T-helper 9 cell (primary cell): ENCODE measurements at places on chromosomes 2 and 18.

DNA sequence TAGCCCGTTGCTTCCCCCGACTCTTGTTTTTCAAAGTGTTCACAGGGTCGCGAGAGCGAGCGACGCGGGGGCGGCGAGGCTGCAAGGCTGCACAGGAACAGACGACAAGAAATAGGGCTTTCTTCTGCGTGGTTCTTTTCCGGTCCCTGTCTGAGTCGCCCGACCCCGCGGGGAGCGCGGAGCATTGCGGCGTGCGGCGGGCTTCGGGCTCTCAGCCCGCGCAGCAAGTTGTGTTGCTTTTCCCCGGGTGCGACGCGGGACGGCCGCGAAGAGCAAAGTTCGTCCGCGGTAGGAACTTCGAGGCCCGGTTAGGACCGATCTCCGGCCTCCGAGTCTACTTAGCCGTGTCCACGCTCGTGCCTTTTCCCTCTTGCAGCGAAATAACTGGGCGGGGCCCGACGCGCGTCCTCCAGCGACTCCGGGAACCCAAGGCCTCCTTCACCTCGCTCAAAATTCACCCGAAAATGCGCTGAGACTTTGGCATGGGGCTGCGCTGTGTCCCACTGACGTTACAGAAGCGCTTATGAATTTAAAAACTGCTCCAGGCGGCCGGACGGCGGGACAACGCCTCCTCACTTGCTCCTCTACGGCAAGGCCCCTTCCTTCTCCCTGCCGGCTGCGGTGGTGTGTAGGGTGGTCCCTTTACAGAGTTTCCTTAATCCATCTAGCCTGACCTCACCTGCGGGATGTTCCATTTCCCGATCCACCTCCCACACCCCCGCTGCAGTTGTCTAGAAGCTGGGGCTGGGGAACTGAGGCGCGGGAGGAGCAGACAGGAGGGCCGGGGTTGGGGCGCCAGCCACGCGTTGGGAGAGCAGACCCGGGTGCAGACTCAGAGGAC is 1.5 kb upstream of the BCL2L11 start:
- peak; percentile 22 for DNase-seq

GRCh38 chr2:165390875-165391274 is 78.6 kb upstream of the CSRNP3 start:
- DNase-seq, result no peak

GRCh38 chr2:71006323-71006722 is 11.7 kb upstream of the TEX261 start:
- no peak for DNase-seq

DNA sequence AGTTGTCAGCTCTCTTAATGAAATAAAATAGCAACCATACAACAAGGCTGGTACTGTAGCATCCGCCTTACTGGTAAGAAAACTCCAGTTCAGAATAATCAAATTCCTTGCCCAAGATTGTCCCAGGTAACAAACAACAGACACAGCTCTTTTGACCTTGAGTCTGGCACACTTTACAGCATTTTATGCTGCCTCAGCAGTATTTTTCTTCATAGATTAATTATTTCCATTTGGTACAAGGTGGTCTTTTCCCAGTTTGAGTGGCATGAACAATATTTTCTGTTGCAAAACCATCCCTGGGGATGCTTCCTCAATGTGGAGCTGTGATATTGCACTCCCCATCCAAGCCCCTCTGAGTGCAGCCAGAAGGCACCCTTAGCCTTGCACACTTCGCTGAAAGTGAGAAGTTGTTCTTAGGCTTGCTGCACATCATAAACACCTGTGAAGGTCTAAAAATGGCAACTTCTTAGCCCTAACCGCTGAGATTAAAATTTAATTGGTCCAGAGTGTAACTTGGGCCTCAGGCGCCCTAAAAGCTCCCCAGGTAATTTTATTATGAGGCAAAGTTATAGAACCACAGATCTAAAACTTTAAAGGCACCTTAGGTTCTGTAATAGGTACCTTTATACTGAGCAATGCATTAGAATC is 523.3 kb downstream of the CMPK2 start:
- DNase-seq, result no peak

DNA sequence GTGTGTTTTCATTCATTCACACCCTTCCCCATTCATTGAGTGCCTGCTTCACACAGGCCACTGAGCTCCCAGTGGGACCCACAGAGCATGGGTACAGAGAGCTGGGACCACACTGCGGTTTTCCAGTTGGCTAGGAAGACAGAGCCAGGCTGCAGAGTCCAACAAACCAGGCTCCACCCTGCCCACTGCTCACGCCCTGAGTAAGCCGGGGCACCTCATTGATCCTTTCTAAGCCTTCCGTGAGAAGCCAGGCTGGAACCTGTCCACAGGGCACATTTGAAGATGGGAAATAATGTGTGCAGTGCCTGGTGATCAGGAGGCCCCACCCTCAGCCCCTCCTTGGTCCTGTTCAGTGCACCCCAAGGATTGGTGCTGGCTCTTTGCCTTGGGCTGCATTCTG is 13.5 kb downstream of the KCNIP3 start:
- no peak for DNase-seq

DNA sequence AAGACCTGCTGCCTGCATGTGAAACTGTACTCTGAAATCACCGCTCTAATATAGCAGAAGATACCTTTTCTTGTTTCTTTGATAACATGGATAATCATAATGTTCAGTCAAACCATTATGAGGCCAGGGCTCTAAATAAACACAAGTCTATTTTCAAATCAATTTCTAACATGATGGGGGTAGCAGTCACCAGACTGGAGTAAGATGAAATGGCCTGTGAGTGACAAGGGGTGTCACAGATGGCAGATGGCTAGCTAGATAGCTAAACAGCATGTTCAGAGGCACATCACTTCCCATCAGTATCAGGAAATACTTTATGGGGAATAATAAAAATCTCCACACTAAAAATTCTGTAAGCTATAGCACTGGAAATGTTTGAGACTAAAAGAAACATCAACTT is 14.0 kb downstream of the MBD2 start:
- no peak for DNase-seq

- DNase-seq, result no peak
Measured at GRCh38 chr2:170341684-170342623, 164.0 kb downstream of the MYO3B start.

DNA sequence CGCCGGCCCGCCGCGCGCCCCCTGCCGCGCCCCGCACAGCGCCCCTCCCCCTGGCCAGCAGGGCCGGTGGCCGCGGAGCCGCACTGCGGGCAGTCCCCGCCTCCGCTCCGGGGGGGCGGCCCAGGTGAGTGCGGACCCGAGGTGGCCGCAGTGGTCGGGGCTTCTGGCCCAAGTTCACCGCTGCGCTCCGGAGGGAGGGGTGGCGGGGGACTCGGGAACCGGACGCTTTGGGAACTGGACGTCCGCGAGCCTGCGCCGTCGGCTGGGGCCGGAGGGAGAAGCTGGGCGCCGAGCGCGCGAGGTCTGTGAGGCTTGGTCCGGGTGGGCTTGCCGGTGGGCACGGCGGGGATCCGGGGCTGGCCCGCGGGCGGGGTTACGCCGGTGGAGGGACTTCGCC is 591 bp upstream of the LDLRAD4 start:
- no peak for DNase-seq

GRCh38 chr2:9739531-9739964 is 103.7 kb upstream of the TAF1B start:
- DNase-seq, result peak; percentile 37

GRCh38 chr2:19900931-19901441 is 797 bp downstream of the TTC32 start:
- DNase-seq, result no peak

- no peak for DNase-seq
Measured at GRCh38 chr2:237305579-237305978, 108.4 kb downstream of the COL6A3 start.

GRCh38 chr2:74625658-74626425 is 22.3 kb downstream of the M1AP start:
- no peak for DNase-seq

- no peak for DNase-seq
Measured at GRCh38 chr2:233384015-233384414, 29.7 kb downstream of the DGKD start.
